CD4-positive, alpha-beta T cell treated with Interferon alpha-2 for 1 hour (primary cell): ENCODE measurements at places on chromosomes 6 and 20.

DNA sequence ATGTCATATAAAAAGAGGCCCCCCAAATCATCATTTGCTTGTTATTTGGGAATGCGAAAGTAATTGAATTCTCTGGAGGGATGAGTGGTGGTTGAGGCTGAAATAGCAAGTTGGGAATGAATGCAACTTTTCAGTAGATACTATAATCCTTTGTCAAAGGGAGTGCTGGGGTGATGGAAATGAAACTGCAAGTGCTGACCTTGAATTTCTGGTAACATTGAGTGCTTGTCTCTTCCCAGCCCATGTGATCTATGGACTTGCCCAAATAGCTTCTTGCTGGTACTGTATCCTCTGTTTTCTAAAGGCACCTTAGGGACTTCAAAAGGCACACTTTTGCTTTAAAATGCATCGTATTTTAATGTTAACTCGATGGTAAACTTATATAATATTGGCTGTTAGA is 14.8 kb downstream of the PAQR8 start:
- no peak for DNase-seq

DNA sequence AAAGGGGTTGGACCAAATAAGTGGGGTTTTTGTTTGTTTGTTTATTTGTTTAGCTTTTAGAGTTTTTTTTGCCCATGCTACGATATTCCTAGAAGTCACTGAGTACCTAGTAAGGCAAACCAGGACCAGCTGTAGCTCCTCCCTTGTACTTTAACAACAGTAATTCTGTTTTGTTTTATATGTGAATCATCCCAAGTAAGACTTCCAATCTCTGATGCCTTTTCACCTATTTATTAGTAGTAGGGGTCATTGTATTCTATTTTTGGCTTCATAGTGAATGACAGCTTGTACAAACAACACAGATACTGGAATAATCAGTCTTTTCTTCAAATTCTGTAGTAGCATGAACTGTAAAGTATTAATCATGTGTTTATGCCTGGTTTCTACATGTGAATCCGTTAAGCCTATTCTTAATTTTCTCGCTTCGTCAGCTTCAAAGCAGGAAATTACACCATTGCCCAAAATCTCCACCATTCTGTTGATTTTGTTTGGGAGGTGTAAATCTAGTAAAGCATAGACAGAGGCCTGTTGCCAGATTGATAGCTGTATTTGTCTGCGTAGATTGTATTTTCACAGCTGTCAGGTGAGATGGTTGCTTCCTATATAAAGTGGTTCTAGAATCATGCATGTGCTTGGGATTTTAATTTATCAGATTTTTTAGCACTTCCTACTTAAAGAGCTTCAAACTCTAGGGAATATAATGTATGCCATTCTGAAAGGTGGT is 151.5 kb upstream of the FLRT3 start:
- no peak for DNase-seq

DNA sequence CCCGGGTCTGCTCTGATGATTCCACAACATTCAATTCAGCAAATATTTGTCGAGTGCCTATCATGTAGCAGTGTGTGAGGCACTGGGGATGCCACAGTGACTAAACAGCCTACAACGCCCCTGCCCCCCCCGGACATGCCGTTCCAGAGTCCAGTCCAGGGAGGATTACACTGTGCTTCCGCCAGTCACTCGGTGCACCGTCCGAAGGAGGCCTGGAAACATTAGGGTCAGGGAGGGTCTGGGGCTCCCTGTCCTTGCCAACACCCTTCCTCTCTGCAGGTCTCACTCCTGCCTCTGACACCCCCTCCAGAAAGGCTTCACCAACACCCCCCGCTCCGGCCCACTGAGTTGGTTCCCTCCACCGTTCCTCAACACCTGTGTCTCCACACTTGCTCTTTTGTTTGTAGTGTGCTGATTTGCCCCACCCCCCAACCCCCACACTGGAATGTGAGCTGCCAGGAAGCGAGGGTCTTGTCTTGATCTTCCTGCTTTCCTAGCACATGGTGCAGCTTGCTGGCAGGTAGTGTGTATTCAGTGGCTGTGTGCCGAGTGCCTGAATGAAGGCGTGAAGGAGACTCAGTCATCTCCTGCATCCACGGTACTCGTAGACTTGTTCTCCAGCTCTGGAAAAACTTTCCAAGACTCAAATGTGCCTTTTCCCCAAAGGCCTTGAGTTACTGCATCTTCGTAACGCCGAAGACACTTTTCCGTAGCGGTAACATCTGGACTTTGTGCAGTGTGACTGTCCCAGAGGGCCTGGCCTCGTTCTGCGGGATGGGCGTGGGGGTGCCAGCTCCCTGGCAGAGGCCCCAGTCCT is 150.4 kb downstream of the ZDHHC14 start:
- no peak for DNase-seq

DNA sequence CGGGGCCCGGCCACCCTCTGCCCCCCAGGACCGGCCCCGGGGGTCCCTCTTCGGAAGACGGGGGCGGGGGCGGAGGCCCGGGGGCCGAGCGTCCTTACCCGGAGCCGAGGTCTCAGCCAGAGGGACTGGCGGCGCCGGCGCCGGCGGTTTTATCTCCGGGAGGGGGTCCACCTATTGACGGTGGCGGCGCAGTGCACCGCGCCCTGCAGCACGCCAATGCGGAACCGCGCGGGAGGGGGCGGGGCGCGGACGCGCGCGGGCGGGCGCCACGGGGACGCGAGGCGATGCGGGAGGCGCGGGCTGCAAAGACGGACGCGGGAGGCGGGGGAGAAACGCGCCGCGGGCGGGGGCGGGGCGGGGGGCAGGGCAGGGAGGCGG is at the start of gene EEF1A2:
Gene EEF1A2 (minus strand): TSS at position 124 of the 378 bp plus-strand sequence. CDS start 1,320 bp downstream, outside the sequence.
- peak; percentile 51 for DNase-seq

DNA sequence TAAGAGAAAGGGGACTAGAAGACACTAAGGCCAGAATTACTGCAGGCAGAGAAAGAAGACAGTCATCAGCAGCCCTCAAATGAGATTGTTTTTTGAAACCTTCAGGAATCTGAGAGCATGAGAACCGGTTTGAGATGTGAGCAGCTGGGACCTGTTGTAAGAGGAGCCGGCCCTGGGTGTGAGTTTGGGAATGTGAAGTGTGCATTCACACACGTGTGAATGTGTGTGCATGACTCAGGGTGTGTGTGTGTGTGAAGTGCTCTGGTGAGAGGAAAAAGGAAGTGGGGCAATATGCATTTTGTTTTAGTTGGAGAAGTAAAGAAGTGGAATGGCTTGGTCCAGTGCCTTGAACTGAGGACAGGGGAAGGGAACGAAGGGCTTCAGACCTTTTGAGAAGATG is 4.3 kb downstream of the SCUBE3 start:
- DNase-seq, result no peak

DNA sequence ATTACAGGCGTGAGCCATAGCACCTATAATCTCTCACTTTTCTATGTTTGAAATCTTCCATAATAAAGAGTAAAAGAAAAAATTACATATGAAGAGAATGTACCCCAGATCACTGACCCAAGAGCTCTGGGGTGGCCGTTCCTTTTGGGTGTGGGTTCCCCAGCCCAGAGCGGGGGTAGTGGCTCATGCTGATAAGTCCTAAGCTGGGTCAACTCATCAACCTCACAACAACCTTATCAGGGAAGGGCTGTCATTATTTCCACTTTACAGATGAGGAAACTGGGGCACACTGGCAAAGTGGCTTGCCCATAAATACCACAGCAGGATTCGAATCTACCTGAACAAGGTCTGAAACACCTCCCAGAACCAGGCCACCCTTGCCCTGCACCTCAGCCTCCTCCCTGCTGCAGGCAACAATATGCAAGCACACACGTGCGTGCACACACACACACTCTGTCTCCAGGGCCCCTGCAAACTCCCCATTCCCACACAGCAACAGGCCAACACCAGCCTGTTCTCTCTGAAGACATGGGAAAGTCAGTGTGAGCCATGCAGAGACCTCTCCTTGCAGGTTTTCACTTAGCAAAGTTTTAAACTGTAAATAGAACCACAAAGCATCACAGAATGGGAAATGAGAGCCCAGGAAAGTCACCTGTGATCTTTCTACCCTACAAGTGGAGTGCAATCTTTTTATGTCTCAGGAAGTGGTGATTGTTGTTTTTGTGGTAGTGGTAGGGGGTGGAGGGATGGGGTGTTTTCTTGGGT is 27.7 kb downstream of the BFSP1 start:
- no peak for DNase-seq

- no peak for DNase-seq
Observed at GRCh38 chr6:54188846-54189245, 77.6 kb downstream of the MLIP start.

GRCh38 chr6:91420243-91420642 is 833.4 kb upstream of the MAP3K7 start:
- DNase-seq, result no peak

GRCh38 chr20:57803508-57804005 is 93.7 kb upstream of the PMEPA1 start:
- DNase-seq, result no peak

- no peak for DNase-seq
Observed at GRCh38 chr20:59576216-59576953, 28.0 kb upstream of the PHACTR3 start.

GRCh38 chr20:35302421-35303335 is 10.5 kb upstream of the FAM83C start:
- no peak for DNase-seq

GRCh38 chr6:44188819-44189218 is 27.9 kb upstream of the MYMX start:
- no peak for DNase-seq

DNA sequence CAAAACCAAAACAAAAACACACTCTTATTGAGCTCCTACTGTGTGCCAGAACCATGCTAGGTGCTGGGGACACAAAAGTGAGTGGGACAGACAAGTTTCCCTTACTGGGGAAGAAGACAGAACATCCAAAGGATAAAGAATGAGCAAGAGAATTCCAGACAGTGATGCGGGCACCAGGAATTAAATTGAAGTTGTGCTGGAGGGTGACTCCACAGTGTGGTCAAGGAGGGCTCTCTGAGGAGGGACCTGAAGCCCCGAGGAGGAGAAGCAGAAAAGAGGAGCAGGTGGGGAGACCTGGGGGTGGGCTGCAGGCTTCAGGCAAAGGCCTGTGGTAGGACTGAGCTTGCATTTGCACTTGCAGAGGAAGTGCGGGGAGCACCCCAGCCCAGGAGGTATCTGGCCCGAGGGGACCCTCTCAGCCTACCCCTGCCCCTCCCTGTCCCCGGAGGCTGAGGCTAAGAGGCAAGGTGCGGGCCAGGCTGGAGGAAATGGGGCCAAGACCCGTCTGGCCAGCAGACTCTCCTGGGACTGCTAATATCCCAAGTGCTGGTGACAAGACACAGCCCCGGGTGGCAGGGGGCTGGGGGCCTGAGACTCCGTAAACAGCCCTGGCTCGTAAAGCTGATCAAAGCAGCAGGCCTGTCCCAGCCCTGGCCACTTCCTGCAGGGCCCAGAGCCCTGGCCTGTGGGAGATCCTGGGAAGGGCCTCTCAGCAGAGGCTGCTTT is 57.1 kb downstream of the SNAI1 start:
- no peak for DNase-seq

- DNase-seq, result no peak
Observed at GRCh38 chr6:25899580-25900408, 25.8 kb upstream of the SLC17A3 start.

- no peak for DNase-seq
Observed at GRCh38 chr20:55354720-55355119, 650.6 kb downstream of the CBLN4 start.

- DNase-seq, result no peak
Observed at GRCh38 chr6:130827247-130828149, at the start of gene SMLR1. TSS of gene SMLR1 (plus strand) at chr6:130827406. CDS start at chr6:130827414, 8 bp downstream.

- DNase-seq, result peak; percentile 62
Observed at GRCh38 chr6:138454981-138455706, 44.1 kb downstream of the NHSL1 start.

DNA sequence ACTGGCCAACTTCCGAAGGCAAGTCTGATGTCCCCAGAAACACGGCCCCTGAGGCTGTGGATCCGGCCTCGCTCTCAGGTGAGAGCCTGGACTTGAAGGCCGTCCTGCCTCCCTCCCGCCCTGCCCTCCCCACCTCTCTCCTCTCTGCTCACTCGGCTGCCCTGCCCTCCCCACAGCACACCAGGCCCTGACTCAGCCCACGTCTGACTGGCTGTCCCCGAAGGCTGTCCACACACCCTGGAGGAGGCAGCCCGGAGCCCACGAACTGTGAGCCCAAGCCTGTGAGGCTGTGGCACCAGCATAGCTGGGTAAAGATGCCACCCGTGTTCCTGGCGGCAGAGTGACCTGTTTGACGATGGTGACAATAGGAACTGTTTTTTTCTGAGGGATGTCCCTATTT is 16.3 kb downstream of the GATA5 start:
- DNase-seq, result no peak

- no peak for DNase-seq
Observed at GRCh38 chr6:99307295-99307907, 42.1 kb downstream of the FAXC start.

- peak; percentile 5 for DNase-seq
Observed at GRCh38 chr6:166307082-166308032, 835 bp downstream of the PRR18 start.

GRCh38 chr6:100657678-100658330 is 193.1 kb upstream of the SIM1 start:
- no peak for DNase-seq

DNA sequence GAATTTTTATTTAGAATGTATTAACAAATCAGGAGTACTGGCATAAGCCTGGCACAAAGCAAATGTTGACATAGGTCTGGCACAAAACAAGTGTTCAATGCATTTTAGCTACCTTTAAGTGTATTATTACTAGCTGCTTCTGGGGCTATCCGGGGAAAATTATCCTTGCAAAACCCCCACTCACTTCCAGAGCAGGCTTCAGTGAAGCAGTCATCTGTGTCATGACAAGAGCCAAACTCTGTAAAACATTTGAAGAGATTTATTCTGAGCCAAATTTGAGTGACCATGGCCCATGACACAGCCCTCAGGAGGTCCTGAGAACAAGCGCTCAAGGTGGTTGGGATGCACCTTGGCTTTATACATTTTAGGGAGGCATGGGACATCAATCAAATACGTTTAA is 6.4 kb upstream of the TRIM38 start:
- no peak for DNase-seq
